Fibroblast of skin of abdomen (primary cell): ENCODE measurements at places on chromosomes 13 and 19.

- DNase-seq, result no peak
Measured at GRCh38 chr13:64958106-64958505, 2272.0 kb downstream of the PCDH9 start.

DNA sequence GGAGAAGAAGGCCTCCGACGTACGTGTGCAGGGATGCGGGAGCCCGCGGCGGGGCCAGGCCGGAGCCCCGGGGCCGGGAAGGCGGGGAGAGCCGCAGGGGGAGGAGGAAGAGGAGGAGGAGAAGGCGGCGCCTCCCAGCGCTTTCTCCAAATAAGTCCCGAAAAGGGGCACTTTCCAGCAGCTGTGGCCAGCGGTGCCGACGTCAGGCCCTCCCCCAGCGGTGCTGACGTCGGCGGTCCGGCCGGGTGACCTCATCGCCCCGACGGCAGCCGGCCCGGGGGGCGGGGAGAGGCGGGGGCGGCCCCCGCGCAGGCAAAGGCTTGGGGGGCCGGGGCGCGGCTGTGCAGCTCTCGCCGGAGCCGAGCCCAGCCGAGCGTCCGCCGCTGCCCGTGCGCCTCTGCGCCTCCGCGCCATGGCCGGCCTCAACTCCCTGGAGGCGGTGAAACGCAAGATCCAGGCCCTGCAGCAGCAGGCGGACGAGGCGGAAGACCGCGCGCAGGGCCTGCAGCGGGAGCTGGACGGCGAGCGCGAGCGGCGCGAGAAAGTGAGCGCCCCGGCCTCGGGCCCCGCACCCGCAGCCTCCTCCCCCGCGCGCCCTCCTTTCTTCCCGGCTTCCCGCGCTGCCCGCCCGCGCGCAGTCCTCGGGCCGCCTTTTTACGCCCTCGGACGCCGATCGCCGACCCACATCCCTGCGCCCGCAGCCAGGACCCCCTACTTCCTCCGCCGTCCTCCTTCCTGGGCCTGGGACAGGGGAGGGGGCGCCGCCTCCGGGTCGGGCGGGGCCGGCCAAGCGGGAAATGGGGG lies at the start of gene TPM4:
Gene TPM4 (plus strand): TSS at position 342 of the 804 bp plus-strand sequence. CDS start 71 bp downstream, at position 413.
- peak; percentile 99 for DNase-seq

DNA sequence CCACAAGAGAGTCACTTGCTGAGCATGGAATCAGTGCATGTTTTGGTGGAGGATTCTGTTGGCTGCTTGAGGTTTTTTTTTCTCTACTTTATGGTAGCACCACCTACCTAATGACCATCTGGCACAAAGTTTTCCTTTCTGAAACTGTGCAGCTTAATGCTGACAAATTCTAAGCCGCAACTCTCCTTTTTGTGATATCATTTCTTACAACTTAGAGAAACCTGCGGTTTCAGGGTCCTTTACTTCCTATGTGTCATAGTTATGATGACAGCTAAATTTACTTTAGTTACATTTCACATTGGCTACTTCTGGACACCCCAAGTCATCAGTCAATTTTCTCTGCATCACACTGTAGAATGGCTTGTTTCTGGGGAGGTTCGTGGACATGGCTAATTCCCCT lies 115.4 kb upstream of the TMTC4 start:
- peak; percentile 20 for DNase-seq

- no peak for DNase-seq
Measured at GRCh38 chr19:6664916-6665315, 5.0 kb downstream of the TNFSF14 start.

GRCh38 chr19:31316201-31316951 lies 32.9 kb downstream of the TSHZ3 start:
- no peak for DNase-seq

DNA sequence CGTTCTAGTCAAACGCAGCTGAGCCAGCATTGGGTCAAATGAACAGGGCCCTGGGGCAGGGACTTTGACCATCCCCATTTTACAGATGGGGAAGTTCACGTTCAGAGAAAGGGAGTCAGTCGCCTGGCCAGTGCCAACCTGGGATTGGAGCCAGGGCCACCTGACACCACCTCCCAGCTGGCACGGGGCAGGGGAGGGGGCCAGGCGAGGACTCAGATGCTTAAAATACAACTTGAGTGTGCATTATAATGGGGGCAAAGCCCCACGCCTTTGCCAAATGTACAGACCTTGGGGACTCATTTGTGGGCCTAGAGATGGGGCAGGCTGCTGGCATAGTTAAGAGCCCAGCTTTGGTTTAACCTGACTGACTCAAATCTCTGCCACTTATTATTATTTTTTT lies 14.6 kb downstream of the PRR12 start:
- DNase-seq, result no peak

- no peak for DNase-seq
Measured at GRCh38 chr19:7440188-7440975, 48.5 kb downstream of the PEX11G start.

DNA sequence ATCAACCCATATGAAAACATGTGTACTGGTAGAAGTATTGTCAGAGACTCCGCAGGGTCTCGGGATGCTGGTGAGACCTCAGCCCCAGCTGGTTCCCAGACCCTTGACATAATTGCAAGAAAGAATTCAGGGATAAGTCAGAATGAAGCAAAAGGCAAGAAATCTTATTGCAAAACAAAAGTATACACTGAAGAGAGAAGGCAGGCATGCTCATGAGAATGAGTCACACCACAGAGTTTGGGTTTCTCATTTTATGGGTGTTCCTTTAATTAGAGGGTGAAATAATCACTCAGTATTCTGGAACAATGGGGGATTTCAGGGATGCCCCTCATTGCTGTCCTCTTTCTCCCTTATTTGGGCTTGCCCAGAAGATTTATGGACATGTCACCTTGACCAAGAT lies 1423.8 kb upstream of the MIR17HG start:
- peak; percentile 13 for DNase-seq

DNA sequence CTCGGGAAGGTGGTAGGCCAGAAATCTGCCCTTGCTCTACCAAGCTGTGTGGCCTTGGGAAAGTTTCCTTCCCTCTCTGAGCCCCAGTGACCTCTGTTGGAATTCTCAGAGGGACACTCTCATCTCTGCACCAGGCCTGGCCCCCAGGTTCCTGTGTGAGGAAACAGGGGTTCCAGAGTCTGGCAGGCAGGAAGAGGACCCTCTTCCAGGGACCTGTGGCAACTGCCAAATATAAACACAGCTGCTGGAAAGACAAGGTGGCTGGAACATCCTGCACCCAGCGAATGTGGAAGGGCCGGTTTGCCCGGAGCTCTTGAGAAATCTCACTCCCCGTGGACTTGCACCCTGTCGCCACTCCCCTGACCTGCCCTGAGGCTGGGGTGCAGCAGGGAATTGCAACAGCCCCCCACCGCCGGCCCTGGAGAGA lies 52.8 kb downstream of the GADD45B start:
- DNase-seq, result no peak

- no peak for DNase-seq
Measured at GRCh38 chr19:2608602-2608922, 93.9 kb downstream of the GNG7 start.

DNA sequence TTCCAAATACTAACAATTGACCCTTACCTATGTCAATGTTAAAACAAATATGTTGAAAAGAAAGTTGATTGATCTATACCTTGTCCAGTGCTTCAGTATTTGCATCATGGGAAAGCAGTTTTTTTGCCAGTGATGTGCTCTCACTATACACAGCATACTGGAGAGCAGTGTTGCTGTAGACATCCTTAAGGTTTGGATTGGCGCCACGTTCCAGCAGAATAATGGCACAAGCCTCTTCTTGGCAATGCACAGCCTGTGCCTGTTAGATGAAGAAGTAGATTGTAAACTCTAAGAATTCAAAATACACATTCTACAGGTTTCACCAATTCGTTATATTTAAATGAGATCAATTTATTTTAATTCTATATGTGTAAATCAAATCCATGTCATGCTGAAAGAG lies 43.9 kb upstream of the C1QTNF9B start:
- DNase-seq, result no peak

GRCh38 chr19:13079542-13079986 lies 23.1 kb downstream of the LYL1 start:
- peak; percentile 93 for DNase-seq

DNA sequence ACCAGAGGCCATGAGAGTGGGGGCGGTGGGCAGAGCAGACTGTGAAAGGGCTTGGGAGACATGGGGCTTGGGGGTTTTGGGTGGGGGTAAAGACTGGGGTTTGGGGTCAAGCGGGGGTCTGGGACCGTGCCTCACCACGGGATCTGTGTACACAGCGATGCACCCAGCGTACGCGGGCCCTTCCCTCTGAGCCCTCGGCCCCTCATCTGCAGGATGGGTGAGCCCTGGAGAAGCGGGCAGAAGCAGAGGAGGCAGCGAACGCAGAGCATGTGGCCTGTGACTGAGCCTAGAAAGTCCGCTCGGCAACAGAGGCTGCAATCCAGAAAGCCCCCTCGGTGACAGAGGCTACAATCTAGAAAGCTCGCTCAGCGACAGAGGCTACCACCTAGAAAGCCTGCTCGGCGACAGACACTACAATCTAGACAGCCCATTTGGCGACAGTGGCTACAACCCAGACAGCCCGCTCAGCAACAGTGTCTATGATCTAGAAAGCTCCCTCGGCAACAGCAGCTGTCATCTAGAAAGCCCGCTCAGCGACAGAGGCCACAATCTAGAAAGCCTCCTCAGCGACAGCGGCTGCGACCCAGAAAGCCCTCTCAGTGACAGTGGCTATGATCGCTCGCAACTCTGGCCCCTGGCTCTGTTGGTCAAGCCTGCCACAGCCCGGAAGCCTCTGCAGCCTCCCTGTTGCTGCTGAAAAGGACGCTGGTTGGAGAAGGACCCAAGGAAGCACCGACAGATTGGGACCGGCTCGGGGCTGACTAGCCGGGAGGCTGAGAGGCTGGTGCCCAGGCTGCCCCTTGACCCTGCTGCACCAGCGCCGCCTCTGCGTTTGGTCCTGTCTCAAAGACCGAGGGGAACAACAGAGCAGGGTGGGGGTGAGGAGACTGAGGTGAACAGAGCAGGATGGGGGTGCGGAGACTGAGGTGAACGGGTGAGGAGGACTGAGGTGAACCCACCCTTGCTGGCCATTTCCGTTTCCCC lies 68.6 kb downstream of the SPACA7 start:
- DNase-seq, result no peak

DNA sequence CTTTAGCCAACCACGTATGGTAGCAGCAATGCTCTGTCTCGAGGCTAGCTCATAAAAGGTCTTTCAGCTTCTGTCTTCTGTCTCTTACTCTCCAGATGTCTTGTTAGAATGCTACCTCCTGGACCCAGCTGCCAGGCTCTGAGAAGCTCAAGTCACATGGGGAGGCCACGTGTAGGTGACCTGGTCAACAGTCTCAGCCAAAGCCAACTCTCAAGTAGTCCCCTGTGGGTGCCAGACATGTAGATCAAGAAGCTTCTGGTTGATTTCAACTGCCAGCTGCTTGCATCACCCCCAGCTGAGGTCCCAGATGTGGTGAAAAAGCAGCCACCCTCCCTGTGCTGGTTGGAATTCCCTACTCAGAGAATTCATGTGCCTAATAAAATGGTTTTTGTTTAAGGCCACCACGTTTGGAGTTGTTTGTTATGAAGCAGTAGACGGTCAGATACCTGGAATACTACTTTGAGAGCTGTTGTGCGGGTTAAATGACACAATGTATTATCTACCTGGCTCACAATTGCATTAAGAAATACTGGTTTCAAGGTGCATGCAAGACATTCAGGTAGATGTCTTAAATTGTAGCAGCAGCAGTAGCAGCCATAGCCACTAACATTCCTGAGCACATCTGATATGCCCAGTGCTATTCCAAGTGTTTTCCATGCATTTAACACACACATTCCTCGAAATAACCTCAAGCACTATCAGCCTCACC lies 131.0 kb upstream of the RFC3 start:
- DNase-seq, result no peak

- DNase-seq, result peak; percentile 69
Measured at GRCh38 chr19:12994701-12995595, at the start of gene NFIX. NFIX (plus strand) TSS chr19:12995475; CDS start chr19:12995838, 363 bp downstream.

GRCh38 chr19:45553464-45553863 lies 31.1 kb downstream of the OPA3 start:
- DNase-seq, result no peak

DNA sequence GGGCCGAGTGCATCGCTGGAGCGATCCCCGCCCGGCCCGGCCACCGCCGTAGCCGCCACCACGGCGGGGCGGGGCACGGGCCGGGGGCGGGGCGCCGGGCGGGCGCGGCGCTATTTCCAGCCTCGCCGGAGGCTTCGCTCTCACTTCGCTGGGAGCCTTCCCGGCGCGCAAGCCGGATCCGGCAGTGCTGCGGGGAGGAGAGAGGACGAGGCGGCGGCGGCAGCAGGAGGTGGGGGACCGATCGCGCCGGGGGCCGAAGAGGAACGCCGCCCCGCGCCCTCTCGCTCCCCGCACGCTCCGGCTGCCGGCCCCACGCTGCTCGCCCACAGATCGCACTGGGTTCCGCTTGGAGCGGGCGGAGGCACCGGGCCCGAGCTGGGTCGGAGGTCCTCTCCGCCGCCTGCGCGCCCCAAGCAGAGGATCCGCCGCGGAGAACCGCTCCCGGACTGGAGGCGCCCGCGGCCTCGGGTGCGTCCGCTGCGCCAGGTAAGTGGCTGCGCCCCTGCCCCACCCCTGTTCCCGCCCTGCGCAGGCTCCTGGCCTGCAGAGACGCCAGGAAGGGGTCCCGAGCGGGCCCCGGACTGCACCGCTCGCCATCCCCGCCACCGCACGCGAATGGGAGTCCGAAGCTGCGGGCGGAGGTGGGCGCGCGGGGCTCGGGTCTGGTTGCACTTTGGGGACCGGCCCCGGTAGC lies at the start of gene CHST8:
Gene CHST8 (plus strand): TSS at position 143 of the 694 bp plus-strand sequence. CDS start 67,309 bp downstream, outside the sequence.
- DNase-seq, result peak; percentile 12

- no peak for DNase-seq
Measured at GRCh38 chr13:114141261-114141996, 9.0 kb upstream of the RASA3 start.

DNA sequence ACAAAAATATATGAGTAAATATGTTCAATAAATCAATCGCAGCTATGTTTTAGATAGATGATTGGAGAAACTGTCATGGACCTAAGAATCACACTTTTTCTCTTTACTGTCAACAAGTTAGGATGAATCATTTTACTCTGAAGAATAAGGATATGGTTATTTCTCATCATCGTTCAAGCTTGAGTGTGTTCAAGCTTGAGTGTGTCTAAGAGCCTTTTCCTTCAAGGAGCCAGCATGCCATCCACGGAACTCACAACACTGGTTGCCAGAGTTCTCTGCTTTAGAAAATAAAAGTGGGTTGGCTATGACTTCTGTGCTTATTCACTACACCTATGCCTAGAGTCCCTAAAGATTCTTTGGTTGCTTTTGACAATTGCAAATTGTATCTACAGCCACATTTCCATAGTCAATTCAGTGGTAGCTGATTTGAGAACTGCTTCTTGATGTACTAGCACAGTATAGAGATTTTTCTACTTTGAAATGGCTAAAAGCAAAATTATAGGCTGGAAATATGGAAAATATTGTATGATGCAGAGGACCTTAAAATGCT lies 58.1 kb upstream of the SCEL start:
- no peak for DNase-seq

GRCh38 chr19:12801466-12802266 lies at the start of the genes PRDX2 and THSD8:
PRDX2 (minus strand) TSS chr19:12801800; CDS start chr19:12801261, 539 bp downstream.
THSD8 (plus strand) TSS chr19:12802069; CDS start chr19:12802072, 3 bp downstream.
- peak; percentile 71 for DNase-seq
